NCI-H1048 (cell line): ENCODE measurements at places on chromosomes 13 and 19.

GRCh38 chr13:48486362-48486761 is 46.5 kb downstream of the RCBTB2 start:
- no peak for DNase-seq

DNA sequence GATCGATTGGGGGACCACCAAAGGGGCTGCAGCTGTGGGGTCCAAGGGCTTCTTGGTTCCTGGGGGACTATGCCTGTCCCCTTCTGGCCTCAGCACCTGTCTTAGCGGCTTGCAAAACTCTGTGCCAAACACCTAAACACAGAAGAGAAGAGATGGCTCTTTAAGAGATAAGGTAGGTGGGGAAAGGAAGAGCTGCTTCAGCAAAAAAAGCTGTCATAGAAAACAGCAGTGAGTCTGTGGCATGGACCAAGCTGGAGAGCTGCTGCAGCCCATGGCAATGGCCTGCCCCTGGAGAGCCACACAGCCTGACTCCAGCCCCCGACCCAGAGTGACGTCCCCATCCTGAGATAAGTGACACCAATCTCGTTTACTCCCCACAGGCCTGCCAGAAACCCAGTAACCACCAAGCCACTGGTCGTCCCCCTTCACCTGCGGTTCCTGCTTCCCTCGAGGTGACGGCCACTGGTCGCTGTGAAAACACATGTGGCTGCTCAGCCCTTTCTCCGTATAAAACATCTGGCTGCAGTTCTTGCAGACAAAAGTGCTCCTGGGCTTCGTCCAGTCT is 25.0 kb upstream of the NAPA start:
- no peak for DNase-seq

DNA sequence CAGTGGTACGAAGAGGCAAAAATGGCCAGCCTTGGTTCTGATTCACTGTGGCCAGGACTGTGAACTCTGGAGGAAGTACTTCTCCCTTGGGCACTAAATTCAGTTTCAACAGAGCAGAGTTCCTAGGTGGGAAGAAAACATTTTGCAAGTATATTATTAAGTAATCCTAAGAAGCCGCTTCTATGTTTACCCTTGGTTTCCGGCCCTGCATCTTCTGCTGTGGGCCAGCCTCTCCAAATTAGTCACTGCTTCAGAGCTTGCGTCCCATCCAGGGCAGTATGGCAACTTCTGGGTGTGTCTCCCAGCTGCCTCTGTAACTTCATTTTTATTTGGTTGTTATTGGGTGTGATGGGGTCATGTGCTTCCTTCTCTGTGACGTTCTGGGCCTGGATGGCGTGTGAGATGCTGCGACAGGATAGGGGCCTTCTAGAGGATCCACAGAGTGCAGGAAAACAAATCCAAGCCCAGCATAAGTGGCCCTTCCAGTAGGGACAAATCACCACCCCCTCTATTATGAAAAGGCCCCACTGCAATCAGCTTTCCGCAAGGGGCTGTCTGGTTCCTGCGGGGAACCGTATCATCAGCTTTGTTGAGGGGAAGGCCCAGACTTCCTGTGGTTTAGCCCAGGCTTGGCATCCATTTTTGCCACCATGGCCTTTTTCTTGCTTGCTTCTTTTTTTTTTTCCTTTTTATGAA is 55.1 kb upstream of the C1QTNF9 start:
- DNase-seq, result no peak

DNA sequence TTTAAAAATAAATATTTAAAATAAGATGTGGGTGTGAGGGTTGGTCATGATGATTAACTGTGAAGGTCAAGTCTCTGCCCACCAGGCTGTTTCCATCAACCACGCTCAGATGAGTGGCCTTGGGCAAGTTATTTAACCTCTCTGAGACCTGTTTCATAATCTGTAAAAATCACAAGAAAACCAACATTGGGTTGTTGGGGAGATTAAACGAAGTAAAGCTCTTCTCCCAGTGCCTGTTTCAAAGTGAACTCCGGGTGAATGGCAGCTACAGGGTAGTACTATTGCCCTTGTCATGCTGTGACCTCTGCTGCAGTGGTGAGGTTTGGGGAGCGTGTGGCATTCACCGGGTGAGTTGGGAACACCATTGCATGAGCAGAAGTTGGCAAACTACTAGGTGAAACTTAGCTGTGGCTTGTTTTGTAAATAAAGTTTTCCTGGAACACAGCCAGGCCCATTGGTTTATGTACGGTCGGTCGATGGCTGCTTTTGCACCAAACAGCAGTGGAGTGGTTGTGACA is 153.2 kb downstream of the USP12 start:
- no peak for DNase-seq
